ENCODE measurements at places on chromosomes 16 and 17.

- no peak overlapping the region for H3K4me3 ChIP-seq
- no peaks in the 10 kb centered on the region for H3K27me3 ChIP-seq
- no peaks in the 10 kb centered on the region for H3K36me3 ChIP-seq
- H3K4me1 ChIP-seq: no peaks in the 10 kb centered on the region
Observed at GRCh38 chr17:51486885-51487520, 226.7 kb downstream of the UTP18 start.

DNA sequence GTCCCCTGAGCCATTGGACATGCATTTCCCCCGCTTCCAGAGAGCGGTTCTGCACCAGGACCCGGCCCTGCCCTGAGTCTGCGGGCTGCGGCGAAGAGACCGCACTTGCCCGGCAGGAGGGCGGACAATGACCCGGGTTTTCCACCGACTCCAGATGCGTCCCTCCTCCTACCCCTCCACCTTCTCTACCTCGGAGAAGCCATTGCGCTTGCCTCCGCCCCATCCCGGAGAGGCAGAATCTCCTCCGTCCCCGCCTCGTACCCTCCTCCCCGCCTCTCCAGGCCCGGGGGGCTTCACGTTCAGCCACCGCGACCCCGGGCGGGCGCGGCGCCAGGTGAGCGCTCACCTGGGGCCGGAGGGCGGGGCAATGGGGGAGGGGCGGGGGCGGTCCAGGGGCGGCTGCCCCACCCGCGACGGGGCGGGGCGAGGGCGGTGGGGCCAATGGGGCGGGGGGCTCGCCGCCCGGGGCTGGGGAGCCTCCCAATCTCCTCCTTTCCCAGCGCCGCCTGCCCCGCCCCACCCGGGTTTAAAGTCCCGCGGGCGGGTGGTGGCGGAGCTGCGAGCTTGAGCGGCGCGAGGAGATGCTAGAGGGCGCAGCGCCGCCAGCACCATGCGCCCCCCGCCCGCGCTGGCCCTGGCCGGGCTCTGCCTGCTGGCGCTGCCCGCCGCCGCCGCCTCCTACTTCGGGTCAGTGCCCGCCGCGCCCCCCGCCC lies at the start of gene WNT9B:
WNT9B (plus strand) TSS at position 555 of the 713 bp plus-strand sequence; CDS start at position 611, 56 bp downstream.
- no peaks in the 10 kb centered on the region for H3K36me3 ChIP-seq
- no peak within 1 kb of the TSS for H3K27ac ChIP-seq
- peaks cover 53% of the 10 kb centered on the region for H3K27me3 ChIP-seq
- H3K4me3 ChIP-seq: peak within 1 kb of the TSS; percentile 35
- DNase-seq: peak; percentile 79
- peaks cover 5% of the 10 kb centered on the region for H3K4me1 ChIP-seq

- no peaks in the 10 kb centered on the region for H3K27me3 ChIP-seq
- H3K4me1 ChIP-seq: no peaks in the 10 kb centered on the region
- no peaks in the 10 kb centered on the region for H3K36me3 ChIP-seq
- no peak for DNase-seq
- no peak overlapping the region for H3K4me3 ChIP-seq
Observed at GRCh38 chr17:41650794-41651624, 26.6 kb upstream of the KRT17 start.

- H3K27ac ChIP-seq: peak overlapping the region; percentile 99
- peak overlapping the region; percentile 89 for H3K4me3 ChIP-seq
- H3K36me3 ChIP-seq: no peaks in the 10 kb centered on the region
Observed at GRCh38 chr17:59620064-59620359, 317 bp downstream of the CLTC start.

DNA sequence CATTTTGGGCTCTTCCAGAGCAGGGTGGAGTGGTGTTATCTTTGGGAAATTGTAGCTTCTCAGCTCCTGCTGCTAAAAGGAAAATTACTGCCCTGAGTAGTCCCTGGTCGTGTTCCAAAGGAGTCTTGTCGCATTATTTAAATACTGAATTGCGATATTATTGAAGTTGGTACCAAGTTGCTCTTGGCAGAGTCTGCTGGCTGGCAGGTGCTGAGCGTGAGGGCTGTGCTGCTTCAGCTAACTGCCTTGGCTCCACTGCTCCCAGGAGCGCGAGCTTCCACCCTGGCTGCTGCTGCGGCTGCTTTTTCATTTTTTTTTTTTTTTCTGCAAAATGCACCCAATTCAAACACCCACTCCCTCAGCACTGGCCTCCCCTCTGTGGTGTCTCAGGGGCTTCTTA lies 289.8 kb downstream of the MAF start:
- DNase-seq: no peak
- H3K27ac ChIP-seq: no peak overlapping the region
- H3K27me3 ChIP-seq: no peaks in the 10 kb centered on the region
- H3K4me3 ChIP-seq: no peak overlapping the region

- no peak overlapping the region for H3K4me3 ChIP-seq
- H3K4me1 ChIP-seq: peaks cover 17% of the 10 kb centered on the region
- H3K27ac ChIP-seq: no peak overlapping the region
- DNase-seq: no peak
- no peaks in the 10 kb centered on the region for H3K27me3 ChIP-seq
- H3K36me3 ChIP-seq: peaks cover 8% of the 10 kb centered on the region
Observed at GRCh38 chr17:82274134-82275020, 877 bp upstream of the CSNK1D start.

DNA sequence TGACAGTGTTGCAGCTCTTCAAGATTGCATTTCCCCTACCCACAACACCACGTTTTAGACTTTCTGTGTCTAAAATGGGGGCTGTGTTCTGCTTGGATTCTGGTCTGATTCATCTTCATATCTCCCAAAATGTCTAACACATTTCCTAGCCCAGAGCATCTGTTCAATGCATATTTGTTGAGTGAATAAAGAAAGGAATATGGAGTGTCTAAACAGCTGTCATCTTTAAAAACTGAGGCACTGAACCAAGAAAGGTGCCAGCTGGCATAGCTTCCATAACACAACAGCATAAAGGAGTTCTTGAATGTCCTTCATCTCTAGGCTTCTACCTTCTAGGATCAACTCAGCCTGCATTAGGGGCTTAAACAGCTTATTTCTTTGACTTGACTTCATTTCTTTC lies 67.4 kb downstream of the CDH11 start:
- DNase-seq: no peak
- H3K4me3 ChIP-seq: no peak overlapping the region
- no peaks in the 10 kb centered on the region for H3K36me3 ChIP-seq
- H3K27ac ChIP-seq: no peak overlapping the region

GRCh38 chr16:66551348-66551759 lies 1.0 kb upstream of the CKLF start:
- no peak for DNase-seq
- H3K4me3 ChIP-seq: no peak overlapping the region
- no peaks in the 10 kb centered on the region for H3K36me3 ChIP-seq

DNA sequence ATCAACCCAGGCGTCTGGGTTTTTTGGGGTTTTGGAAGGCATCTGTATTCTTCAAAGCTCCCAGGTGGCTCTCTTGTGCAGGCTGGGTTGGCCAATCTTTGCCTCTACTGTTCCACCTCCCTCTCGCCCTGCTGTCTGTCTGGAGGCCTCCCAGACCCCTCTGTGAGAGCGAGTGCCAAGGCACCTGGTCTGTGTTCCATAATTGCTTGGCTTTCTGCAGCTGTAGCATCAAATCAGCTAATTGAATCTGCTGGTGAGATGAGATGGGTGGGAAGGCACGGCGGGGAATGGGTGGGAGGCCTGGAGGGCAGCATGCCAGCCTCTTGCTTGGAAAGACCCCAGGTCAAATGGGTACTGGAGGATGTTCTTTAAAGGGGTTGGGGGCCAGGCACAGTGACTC lies 52.5 kb upstream of the CLEC19A start:
- no peaks in the 10 kb centered on the region for H3K36me3 ChIP-seq
- H3K27me3 ChIP-seq: no peaks in the 10 kb centered on the region
- H3K4me1 ChIP-seq: no peaks in the 10 kb centered on the region
- no peak overlapping the region for H3K4me3 ChIP-seq

GRCh38 chr17:57631871-57632270 lies 113.2 kb downstream of the CCDC182 start:
- no peaks in the 10 kb centered on the region for H3K27me3 ChIP-seq
- no peaks in the 10 kb centered on the region for H3K4me1 ChIP-seq
- no peak overlapping the region for H3K27ac ChIP-seq
- DNase-seq: no peak
- H3K4me3 ChIP-seq: no peak overlapping the region

GRCh38 chr16:23222929-23223328 lies 40.4 kb downstream of the SCNN1G start:
- no peak overlapping the region for H3K27ac ChIP-seq
- DNase-seq: no peak
- no peaks in the 10 kb centered on the region for H3K4me1 ChIP-seq

DNA sequence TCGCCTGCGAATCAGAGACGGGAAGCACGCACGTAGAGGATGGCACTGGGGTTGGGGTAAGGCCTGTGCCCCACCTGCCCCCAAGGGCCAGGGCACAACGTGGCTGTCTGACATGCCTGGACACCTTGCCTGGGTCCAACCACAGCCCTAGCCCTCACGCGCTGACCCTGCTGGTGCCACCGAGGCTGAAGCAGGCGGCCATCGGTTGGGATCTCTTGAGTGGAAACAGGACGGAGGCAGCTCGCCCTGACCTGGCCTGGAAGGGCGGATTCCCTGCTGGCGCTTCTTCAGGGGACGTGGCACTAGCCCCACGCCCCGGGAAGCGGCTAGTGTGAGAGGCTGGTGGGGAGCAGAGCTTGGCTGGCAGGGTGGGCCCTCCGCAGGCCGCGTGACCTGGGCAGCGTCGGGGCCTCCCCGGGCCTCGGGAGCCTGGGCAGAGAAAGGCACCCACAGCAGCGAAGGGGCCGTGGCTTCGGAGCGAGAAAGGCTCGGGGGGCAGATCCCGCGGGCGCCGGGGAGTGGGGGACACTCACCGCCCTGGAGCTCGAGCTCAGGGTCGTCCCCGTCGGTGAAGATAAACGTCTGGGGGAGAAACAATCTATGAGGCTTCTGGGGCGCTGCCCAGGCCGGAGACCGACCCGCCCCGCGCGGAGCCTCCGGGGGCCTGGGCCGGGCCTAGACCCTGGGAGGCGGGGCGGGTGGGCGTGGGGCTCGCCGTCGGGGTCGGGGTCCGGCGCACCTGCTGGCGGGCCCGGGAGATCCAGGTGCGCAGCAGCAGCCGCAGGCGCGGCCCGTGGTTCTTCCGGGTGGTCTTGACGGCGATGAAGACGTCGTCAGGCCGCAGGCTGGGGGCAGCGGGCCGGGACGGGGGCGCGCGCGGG lies 610 bp downstream of the RFNG start:
- H3K4me1 ChIP-seq: peaks cover 4% of the 10 kb centered on the region
- DNase-seq: peak; percentile 34
- H3K27me3 ChIP-seq: no peaks in the 10 kb centered on the region
- peaks cover 13% of the 10 kb centered on the region for H3K36me3 ChIP-seq
- H3K27ac ChIP-seq: peak overlapping the region; percentile 38
- H3K4me3 ChIP-seq: peak overlapping the region; percentile 90

DNA sequence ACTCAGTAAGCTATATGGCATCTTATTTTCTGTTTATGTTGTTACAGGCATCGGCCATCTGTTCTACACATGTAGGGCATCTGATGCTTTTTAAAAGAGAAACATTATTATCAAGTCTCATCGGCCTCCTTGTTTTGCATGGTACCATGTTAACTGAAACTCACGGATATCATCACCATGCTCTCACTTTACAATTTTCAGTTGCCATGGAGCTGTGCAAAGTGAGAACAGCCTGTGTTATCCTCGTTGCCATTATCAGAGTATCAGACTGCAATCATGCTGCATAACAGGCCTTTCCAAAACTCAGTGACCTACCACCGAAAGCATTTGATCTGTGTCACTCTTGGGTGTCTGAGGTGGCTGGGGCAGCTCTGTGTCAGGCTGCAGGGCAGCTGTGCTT lies 110.3 kb downstream of the C17orf67 start:
- no peaks in the 10 kb centered on the region for H3K36me3 ChIP-seq
- no peak for DNase-seq
- no peaks in the 10 kb centered on the region for H3K4me1 ChIP-seq
- no peak overlapping the region for H3K4me3 ChIP-seq
- H3K27me3 ChIP-seq: no peaks in the 10 kb centered on the region
